ENCODE measurements at places on chromosomes 7 and 10.

- DNase-seq = peak; percentile 24
Measured at GRCh38 chr7:83947260-83947659, 247.3 kb downstream of the SEMA3A start.

DNA sequence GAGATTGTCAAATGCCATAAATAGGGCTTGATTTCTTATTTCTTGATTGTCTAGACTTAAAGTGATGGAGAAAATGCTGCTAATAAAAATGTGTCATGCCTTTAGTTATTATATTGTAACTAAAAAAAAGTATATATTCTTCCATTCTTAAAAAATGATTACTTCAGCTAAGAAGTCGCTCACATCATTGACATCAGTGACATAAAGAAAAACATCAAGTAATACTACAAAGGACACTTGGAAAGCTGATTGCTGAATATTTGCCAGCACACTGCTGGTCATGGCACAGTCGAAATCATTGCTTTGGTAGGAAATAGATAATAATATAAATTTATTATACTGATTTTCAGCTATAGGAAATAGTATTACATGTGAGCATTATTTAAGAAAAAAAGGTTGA is 62.6 kb downstream of the LOXL4 start:
- DNase-seq = no peak

- peak; percentile 26 for DNase-seq
Measured at GRCh38 chr10:30027057-30028005, 32.1 kb downstream of the JCAD start.

- no peak for DNase-seq
Measured at GRCh38 chr7:128310499-128310898, 33.2 kb downstream of the RBM28 start.

- DNase-seq = no peak
Measured at GRCh38 chr10:34010891-34011290, 676.4 kb upstream of the NRP1 start.

- DNase-seq = no peak
Measured at GRCh38 chr10:46250898-46251856, 35.6 kb upstream of the ANTXRL start.

- no peak for DNase-seq
Measured at GRCh38 chr10:31011017-31011664, 20.5 kb downstream of the ZNF438 start.

GRCh38 chr7:118311121-118311836 is 86.8 kb downstream of the ANKRD7 start:
- no peak for DNase-seq

- DNase-seq = no peak
Measured at GRCh38 chr7:44794331-44794730, 2.1 kb upstream of the PPIA start.

- no peak for DNase-seq
Measured at GRCh38 chr7:157299613-157300368, 37.0 kb upstream of the DNAJB6 start.

GRCh38 chr7:141339603-141340002 is 211.6 kb upstream of the AGK start:
- no peak for DNase-seq

GRCh38 chr10:3961082-3961481 is 176.1 kb upstream of the KLF6 start:
- DNase-seq = no peak

- no peak for DNase-seq
Measured at GRCh38 chr7:151367284-151367683, 25.7 kb downstream of the NUB1 start.

GRCh38 chr10:19874791-19875190 is 58.6 kb downstream of the PLXDC2 start:
- DNase-seq = no peak

DNA sequence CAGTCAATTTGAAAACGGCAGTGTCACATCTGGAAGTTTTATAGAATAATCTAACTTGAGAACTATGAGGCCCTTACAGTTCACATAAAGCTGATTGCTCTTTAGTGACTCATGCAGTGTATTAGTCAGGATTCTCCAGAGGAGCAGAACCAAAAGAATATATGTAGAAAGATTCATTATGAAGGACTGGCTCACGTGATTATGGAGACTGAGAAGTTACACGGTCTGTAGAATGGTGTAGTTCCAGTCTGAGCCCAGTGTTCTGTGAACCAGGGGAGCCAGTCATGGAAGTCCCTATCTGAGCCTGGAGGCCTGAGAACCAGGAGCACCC is 21.5 kb downstream of the RBM33 start:
- DNase-seq = no peak

DNA sequence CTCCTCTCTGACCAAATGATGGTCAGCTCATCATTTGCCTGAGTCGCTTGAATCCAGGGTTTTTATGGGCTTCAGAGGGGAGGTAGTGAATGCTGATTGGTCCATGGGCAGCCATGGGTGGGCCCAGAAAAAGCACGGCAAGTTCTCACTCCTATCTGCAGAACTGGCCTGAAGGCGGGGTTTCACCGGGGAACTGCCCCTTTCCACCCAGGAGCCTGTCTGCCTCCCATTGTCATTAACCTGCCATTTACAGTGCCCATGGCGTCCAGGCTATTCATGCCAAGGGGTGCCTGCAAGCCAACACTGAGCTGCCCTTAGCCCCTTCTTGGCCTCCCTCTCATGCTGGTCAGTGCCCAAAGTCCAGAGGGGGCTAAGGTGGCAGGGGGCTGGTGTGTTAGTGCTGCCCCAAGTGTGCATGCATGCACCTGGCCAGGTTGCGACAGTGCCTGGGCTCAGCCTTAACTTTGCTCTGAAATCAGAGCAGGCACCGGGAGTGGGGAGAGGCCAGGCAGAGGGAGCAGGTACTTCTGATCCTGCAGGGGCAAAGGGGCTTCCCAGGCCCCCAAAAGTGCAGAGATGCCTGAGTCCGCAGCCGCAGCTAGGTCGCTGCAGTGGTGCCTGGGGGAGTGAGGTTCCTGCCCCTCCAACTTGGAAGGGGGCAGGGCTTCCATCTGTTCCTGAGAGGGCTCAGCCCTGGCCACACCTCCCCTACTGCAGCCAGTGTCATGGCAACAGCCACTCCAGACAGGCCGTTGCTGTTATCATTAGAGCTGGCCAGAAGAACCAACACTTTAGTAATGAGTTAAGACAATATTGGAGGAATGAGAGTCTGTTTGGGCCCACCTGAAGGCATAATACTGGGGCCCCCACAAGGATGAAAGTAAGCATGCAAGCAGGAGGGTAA is 561.6 kb downstream of the GRM8 start:
- no peak for DNase-seq

- no peak for DNase-seq
Measured at GRCh38 chr10:90598513-90598912, 259.3 kb downstream of the HTR7 start.

GRCh38 chr10:75544386-75544785 is 113.0 kb downstream of the LRMDA start:
- DNase-seq = no peak

- DNase-seq = no peak
Measured at GRCh38 chr10:103911021-103911459, 6.9 kb downstream of the STN1 start.

DNA sequence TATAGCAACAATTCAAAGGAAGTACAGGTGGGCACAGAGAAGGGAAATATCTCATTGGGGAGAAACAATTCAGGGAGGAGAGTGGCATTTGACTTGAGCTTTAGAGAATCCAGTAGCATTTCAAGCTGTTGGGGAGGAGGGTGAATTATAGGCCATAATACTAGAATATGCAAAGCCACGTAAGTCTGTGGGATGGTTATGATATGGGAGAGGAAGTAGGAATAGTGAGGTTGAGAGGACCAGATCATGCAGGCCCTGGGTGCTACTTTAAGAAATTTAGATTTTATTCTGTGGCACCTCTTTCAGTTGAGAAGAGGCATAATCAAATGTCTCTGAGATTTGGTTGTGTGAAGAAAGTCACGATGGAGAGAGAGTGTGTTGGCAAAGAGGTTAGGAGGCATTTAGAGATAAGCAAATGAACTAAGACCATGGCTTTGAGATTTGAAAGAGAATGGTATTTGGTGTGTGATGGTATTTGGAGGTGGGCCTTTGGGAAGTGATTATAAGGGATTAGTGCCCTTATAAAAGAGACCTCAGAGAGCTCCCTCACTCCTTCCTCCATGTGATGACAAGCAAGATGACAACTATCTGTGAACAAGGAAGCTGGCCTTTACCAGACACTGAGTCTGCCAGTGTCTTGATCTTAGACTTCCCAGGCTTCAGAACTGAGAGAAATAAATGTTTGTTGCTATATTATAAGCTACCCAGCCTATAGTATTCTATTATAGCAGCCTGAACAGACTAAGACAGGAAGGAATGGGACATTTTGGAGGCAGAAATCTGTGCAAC is 15.1 kb downstream of the ADD3 start:
- DNase-seq = no peak

- no peak for DNase-seq
Measured at GRCh38 chr7:125065546-125065945, 135.9 kb upstream of the POT1 start.

DNA sequence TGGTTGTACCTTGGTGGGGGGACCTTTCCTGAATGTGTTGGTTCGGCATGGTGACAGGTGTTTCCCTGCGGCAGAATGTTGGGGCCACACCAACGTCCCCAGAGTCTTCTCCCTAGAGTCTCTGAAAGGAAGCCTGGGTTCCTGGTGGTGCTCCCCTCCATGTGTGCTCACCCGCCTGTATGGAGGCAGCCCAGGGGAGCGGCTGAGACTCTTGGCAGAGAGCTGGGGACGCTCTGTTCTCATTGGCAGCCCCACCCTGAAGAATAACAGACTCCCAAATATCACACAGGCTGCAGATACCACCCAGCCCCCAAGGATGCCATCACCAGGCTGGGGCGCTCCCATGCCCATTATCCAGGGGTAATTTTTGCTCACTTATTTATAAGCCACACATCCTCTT is 34.8 kb downstream of the CHST12 start:
- DNase-seq = no peak

- no peak for DNase-seq
Measured at GRCh38 chr7:3942816-3943745, 642.0 kb downstream of the SDK1 start.

- no peak for DNase-seq
Measured at GRCh38 chr10:67017218-67017617, 91.4 kb downstream of the LRRTM3 start.
